ENCODE measurements at places on chromosomes 3 and 15.

DNA sequence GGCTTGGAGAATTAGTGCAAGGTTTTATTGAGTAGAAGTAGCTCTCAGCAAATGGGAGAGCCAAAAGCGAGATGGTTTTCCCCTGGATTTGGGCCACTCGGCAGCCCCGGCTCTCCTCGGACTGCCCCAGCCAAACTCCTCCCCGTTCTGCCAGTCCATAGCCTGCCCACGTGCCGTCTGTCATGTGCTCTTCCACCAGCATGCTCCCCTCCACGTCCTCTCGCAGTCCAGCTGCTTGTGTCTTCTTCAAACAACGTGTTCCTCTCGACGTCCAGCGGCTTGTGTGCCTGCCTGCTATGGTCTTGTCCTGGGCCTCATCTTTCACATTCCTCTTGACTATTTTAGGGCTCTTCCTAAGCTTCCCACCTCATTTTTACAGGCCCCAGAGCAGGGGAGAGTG lies 16.7 kb upstream of the SECISBP2L start:
- DNase-seq, result no peak

DNA sequence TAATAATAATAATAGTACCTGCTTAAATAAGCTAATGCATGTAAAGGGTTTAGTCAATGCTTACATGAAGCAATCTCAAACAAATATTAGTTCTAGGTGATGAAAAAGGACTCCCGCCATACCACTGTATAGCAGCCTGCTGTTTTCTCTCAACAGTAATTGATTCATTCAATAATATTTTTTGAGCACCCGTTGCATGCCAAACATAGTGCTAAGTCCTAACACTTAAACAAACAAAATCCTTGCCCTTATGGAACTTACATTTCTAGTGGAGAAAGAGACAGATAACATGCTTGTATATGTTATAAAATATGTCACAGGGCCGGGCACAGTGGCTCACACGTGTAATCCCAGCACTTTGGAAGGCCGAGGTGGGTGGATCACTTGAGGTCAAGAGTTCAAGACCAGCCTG lies 61.2 kb upstream of the FLNB start:
- no peak for DNase-seq

GRCh38 chr3:140791368-140791767 lies 113.5 kb downstream of the TRIM42 start:
- DNase-seq, result no peak

GRCh38 chr15:35991386-35991785 lies 445.4 kb upstream of the DPH6 start:
- DNase-seq, result no peak

GRCh38 chr15:64044300-64045100 lies 1.8 kb downstream of the DAPK2 start:
- no peak for DNase-seq

GRCh38 chr3:193439423-193439822 lies 60.9 kb upstream of the ATP13A5 start:
- DNase-seq, result no peak

Measured in NCI-H1436 treated with DMSO at 0.1 percent for 48 hours (cell line).